ENCODE measurements at places on chromosomes 4 and X.
A peak's percentile ranks its signal among the peaks of the same experiment; 100 is the strongest.

DNA sequence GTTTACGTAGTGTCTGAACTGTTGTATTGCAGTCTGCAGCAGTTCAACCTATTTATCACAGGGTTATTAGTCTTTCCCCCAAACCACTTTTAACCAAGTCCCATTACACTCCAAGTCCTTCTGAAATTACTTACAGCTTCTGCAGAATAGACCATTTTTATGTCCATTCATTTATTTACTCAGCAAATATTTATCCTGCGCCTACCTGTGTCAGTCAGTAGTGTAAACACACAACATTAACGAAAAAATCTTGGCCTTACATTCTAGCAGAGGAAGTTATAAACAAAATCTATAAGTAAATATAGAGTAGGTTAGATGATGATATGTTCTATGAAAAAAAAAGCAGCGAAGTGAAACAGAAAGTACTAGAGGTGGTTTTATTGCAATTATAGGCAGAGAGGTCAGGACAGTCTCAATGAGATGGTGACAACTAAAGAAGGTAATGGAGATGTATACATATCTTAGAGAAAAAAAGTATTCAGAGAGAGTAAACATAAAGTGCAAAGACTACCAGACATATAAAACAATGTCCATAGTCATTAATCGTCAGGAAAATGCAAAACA, 534.7 kb downstream of the KCNIP4 start:
- no peak for DNase-seq

DNA sequence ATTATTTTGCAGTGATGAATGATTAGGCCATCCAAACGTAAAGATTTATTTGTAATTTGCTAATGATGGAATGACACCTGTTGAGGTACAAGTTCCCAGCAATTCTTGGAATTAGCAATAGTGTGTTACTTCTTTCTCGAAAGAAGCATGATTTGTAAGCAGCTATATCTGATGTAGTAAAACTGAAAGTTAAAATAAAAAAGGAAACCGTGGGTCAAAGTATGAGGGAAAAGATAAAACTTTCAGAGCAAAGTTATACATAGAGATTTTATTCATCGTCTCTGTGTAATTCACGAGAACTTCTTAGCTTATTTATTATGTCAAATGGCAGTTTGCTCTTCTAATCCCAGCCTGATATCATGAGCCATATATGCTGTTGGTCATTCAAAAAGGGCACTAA, 59.0 kb downstream of the NFKB1 start:
- DNase-seq, result no peak

- no peak for DNase-seq
Observed at GRCh38 chr4:99390055-99390454, 37.5 kb upstream of the ADH1C start.

- peak; percentile 9 for DNase-seq
Observed at GRCh38 chr4:83285055-83285407, 433 bp upstream of the COQ2 start.

DNA sequence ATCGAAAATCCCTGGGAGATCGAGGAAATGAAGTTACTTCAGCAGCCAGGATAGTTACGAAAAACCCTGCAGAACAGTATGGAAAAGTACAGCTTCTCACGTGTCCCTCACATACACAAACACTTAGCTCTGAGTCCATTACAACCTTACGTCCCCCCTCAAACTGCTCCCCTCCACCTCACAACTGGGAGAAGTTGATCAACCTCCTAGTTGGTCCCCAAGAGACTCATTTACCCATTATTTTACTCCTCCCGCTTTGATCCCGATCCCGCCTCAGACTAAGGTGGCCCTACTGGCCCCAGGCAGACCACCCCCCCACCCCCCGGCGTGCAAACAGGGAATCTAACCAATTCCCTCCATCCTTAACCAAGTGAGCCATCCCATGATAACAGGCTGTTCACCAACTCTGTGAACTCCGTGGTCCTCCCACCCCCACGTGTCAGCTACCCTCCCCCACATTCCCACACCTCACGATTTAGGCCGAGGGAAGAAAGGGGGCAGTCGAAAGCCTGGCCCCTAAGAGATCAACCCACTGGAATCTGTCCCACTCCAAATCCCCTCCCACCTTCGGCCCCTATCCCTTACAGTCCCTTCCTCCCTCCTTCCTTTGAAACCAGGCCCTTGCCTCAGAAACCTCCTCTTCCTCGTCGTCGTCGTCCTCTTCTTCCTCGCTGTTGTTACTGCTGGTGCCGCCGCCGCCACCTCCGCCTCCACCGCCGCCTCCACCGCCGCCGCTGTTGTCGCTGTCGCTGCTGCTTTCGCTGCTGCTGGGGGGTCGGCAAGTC, 755 bp downstream of the ANKRD17 start:
- DNase-seq, result peak; percentile 7

DNA sequence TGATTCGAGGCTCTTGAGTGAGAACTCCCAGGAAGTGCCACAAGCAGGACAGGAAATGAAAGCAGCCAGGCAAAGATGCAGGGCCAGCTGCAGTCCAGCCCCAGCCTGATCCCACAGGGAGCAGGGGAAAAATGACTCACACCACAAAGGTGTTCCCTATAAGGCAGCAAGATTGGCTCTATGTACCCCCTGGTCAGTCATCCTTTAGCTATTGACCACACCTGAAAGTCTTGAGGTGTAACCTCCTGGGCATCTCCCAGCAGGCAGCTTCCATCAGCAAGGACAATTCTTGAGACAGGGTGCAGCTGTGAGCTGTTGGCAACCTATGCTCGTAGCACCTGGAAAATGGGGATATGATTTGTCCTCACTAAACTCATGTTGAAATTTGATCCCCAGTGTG, 27.9 kb upstream of the EXOC1L start:
- DNase-seq, result no peak

DNA sequence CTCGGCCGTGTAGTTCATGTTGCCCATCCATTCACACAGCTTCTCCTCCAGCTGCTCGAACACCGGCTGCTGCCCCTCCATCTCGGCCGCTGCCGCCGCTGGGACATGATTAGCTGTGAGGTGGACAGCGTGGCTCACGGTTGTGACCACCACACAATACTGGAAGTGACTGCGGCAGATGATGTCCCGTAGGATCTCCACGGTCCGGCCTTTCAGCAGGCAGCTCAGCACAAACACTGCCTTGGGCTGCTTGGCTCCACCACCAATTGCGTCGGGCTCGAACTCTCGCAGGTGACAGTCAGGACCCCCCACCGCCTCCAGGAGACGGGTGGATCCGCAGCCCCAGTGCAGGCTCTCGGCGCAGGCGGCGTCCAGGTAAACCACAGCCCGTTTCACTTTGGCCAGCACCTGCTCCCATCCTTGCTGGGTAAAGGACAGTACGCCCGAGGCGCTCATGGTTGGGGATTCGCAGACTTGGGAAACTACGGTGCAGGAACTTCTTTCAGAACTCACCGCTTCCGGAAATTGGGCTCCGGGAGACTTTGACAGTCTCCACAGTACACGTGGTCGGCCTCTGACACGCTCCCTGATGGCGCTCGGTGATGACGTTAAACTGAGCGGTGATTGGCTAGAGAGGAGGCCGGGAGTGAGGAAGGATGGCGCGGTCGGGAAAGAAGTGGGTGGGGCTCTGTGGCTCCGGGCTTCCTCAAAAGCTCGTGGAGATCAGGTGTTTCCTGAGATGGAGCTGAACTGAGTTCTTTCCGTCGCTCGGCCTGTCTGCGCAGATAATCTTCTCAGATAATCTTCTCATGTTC, at the start of gene SCFD2:
Gene SCFD2, minus strand, starts transcription at position 576 of the 815 bp plus-strand sequence.
- DNase-seq, result peak; percentile 97

DNA sequence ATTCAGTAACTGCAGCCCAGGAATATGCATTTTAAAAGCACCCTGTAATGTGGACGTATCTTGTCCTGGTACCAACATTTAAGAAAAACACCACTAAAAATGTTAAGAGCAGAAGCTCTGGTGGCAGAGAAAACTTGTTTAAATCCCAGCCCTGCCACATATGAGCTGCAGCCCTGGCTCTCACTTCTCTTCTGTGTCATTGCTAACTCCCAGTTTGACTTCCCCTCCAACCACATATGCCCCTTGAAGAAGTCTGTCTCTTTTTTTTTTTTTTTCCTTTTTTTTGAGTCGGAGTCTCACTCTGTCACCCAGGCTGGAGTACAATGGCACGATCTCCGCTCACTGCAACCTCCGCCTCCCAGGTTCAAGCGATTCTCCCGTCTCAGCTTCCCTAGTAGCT, 14.8 kb downstream of the LHFPL1 start:
- DNase-seq, result no peak

- peak; percentile 9 for DNase-seq
Observed at GRCh38 chr4:158496030-158496741, 25.5 kb upstream of the RXFP1 start.

DNA sequence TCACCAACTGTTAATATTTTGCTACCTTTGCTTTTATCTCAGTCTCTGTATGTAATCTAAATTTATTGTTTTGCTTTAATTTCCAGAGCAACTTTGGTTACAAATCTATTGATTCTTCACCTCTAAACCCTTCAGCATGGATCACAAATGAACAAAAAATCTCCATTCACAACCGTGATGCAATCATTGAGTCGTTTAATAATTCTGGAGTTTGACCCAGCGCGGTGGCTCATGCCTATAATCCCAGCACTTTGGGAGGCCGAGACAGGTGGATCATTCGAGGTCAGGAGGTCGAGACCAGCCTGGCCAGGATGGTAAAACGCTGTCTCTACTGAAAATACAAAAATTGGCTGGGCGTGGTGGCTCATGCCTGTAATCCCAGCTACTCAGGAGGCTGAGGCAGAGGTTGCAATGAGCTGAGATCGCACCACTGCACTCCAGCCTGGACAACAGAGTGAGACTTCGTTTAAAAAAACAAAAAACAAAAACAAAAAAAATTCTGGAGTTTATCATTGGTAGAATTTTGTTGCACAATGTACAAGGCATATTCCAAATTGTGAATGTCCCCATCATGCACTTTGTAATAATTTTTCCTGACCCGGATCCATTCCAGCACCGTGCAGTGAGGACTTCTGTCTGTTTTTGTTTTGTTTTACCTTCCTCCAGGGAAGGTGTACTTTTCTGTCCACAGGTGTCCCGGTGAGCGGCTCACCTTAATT, 2.3 kb upstream of the IDUA start:
- no peak for DNase-seq

- no peak for DNase-seq
Observed at GRCh38 chrX:9619133-9619532, 146.5 kb downstream of the GPR143 start.

GRCh38 chrX:55119712-55120111, 30.9 kb downstream of the PAGE2 start:
- DNase-seq, result no peak

DNA sequence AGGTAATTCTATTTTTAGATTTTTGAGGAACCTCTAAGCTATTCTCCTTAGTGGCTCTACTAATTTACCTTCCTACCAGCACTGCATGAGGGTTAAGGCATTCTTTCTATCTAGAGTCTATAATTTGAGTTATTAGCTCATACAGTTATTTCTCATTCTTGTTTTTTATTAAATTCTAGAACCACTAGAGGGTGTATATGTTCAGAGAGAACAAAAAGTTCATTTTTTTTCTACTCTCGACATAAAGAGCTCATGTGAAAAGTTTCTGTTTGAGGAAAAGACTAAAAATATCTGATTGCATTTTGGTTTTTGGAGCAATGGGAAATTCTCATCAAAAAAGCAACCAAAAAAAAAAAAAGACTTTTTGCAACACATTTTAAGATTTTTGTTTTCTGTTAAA, 57.0 kb upstream of the LRAT start:
- no peak for DNase-seq

GRCh38 chr4:140103676-140104075, 50.3 kb downstream of the MAML3 start:
- peak; percentile 46 for DNase-seq

- no peak for DNase-seq
Observed at GRCh38 chr4:138960175-138960710, 55.3 kb upstream of the NOCT start.

- DNase-seq, result no peak
Observed at GRCh38 chr4:88718098-88718497, 20.5 kb upstream of the NAP1L5 start.

GRCh38 chr4:7147661-7148310, 44.6 kb upstream of the SORCS2 start:
- no peak for DNase-seq

GRCh38 chr4:143351774-143352451, 15.2 kb downstream of the GAB1 start:
- no peak for DNase-seq

DNA sequence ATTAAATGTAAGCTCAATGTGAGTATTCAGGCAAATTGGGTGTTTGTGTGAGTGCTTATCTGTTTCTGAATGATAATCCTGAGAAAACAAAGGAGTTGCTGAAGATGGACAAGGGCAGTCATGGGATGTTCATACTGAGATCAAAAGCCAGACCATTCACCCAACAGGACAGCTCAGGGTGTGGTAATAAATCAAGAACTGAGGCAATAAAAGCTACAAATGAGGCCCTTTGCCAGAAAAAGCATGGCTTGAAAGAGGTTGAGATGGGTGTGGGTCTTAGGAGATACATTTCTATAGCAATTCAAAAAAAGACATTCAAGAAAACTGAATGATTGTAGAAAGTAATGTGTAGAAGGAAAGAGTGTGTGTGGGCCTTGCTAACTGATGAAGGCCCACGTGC, 425.8 kb upstream of the BOD1L1 start:
- no peak for DNase-seq

Measured in stimulated activated CD4-positive, alpha-beta T cell treated with anti-CD3 and anti-CD28 coated beads, Interleukin-4, amount 100 ng/mL, for 24 hours (primary cell).